ENCODE measurements at places on chromosomes 1 and 21.

- DNase-seq: no peak
These were observed 9.1 kb downstream of the TTC39A start for GRCh38 chr1:51320967-51321923.

DNA sequence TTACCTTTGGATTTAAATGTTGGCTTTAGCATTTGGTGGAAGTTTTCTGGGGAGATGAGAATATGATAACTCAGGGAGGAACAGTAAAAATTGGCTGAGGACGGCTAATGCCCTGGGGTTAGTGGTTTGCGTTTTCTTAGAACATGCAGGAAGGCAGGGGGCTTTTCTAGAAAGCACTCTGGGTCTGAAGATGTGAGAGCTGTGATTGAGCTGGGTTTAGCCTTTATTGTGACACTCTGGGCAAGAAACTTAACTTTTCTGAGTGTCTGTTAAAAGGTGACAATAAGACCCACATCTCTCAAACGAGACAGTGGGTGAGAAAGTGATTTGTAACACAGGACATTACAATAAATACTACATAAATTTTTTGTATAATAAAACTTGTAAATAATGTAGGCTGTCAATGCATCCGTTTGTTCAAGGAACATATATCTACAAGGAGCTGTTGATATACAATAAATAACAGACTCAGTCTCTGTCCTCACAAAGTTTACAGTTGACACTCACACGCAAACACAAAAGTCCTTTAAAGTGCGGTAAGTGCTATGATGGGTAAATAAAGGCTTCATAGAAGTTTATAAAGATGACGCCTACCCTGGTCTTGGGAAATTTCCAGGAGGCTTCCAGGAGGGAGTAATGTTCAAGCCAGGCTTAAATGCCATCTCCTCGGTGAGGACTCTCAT lies 49.5 kb upstream of the MRPS6 start:
- no peak for DNase-seq

- no peak for DNase-seq
These were observed 103.2 kb downstream of the BEND5 start for GRCh38 chr1:48673332-48674105.

DNA sequence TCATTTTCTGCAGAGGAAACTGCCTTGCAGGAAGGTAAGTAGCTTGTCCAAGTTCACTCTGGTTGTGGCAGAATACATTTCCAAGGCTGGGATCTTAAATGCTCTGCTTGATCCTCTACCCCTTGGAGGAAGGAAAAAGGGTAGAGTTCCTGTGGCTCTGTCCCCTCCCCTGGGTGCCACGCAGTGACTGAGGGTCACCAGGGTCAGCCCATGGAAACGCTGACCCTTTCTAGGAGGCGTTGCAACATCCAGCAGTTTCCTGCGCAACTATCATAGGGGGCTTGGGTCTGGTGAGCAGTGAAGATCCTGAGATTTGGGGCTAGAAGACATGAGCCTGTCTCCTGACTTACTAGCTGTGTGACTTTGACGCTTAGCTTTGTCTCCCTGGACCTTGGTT lies 29.4 kb upstream of the EPS8L3 start:
- no peak for DNase-seq

- DNase-seq: no peak
These were observed 47.6 kb downstream of the RPL5 start for GRCh38 chr1:92879316-92879968.

- no peak for DNase-seq
These were observed 56.7 kb upstream of the GUCA2B start for GRCh38 chr1:42096554-42096953.

DNA sequence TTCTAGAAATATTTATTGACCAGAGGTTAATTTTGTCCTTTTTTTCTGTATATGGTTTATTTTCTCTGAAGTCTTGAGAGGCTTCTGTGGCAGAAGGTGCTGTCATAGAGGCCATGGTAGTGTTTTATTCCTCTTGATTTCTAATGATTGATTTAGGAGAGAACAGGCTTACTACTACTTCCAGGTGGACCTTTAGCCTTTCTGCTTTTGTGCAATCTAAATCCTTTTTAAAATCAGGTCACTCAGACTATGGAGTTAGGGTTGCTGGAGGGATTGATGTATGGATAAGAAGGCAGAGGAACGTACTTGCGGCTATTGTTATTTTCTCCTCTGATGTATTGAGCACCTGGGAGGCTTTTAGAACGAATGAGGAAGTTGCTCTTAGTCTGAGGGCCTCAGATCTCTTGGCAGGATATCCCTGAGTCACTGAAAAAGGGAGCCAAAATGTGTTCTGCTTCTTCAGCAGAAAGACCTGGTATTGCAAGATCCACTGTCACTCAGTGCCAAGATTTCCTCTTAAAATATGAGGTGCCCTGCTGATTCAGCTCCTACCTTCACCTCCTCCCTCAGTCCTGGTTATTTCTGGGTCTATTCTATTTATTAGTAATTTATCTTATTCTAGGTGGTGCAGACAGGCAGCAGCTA lies 277.4 kb downstream of the ZNF648 start:
- no peak for DNase-seq

- DNase-seq: no peak
These were observed 74.0 kb downstream of the DMRTA2 start for GRCh38 chr1:50349242-50349565.

DNA sequence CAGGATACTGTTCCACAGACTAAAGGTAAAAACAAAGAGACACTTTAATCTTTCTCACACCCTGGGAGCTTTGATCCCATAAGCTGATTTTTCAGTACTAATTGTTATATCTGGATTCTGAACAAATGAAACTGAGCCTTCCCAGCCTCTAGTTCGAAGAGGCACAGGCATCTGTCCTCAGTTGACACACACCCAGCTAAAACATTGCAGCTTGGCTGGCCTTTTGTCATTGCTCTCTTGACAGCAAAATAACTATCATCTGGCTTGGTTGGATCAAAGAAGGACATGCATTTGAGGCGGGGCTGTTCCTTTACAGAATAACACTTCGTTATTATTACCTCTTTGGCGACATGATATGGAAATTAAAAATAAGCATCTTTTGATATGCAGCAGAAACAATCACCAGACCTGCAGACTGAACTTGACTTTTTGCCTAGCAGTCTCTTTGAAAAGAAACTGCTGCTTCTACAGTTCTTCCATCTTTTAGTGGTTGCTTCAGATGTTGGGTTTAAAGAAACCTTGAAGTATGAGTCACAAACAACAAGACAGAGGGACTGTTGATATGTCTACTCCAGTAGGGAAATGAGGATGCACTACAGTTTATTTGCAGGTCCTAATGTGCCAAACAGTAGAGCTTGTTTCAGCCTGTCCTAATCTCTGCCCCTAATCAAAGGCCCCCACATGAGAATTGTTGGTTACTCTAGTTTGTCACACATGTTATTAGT lies 166.5 kb downstream of the TPR start:
- no peak for DNase-seq

DNA sequence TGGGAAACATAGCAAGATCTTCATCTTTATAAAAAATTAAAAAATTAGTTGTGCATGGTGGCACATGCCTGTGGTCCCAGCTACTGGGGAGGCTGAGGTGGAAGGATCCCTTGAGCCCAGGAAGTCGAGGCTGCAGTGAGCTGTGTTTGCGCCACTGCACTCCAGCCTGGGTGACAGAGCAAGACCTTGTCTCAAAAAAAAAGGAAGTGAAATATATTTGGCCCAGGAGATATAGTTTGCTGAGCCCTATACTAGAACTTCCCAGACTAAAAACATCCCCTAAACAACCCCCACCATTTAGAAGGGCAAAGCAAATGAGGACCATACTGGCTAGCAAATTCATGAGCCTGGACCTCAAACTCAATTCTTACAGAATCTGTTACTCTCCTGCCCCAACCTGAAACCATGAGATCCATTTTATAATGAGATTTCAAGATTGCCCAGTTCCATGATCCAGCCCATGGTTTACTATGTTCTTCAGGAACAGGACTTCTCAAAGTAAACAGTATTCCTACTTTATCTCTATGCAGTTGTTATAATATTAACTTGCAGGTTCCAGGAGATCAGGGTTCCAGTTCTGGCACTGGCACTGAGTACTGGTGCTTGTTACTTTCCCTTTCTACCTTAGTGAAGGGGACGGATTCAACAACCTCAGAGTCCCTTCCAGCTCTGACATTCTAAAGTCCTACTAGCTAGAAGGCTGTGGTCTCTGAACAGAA lies 48.9 kb upstream of the TADA1 start:
- no peak for DNase-seq

DNA sequence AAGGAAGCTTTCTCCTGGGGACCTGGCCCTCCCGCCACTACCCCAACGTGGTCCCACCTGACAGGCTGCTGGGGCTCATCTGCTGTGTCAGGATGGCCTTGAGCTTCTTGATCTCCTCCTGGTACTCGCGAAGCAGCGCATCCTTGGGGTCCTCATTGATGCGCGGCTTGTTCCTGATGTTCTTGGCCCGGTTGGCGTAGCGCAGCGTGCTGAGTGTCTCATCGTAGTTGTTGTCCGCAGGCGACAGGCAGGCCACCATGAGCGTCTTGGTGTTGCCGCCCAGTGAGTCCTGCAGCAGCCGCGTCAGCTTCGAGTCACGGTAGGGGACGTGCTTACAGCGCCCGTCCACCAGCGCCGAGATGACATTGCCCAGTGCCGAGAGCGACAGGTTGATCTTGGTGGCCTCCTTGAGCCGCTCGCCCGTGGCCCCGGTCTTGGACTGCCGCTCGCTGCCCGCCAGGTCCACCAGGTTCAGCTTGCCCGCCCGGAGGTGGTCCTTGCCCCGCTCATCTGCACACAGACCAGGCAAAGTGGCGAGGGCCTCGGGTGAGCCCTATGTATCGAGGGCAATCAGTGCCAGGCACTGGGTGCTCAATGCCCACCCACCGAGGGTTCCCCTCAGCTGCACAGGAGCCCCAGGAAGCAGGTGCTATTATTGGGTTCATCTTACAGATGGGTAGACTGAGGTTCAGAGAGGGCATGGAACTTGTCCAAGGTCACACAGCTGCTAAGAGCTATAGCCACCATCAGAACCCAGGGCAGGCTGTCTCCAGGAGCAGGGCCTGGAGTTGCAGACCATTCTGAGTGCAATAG lies 13.2 kb downstream of the KIF17 start:
- no peak for DNase-seq

DNA sequence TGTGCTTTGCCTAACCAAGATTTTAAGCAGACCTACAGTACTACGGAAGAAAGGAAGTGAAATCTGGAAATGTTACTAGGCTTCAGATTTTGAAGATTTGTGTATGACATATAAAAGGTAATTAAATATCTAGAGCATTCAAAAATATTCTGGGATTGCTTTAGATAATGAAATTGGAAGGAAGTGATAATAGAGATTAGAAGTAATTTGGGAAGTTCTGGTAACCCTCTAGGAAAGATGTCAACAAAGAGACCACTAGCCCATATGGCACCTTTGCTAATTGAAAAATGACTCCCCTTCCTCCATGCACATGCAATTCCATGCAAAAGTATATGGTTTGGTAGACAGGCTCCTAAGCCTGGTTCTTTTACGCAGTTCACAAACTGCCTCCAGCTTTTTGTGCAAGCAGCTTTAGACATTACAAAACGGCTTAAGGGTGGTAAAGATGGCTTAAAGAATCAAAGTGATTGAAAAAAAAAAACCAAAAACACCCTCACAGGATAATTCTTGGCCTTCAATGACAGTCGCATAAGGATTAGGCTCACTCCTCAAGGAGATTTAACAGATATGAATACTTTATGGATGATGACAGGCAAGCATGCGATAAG lies 81.8 kb downstream of the LRRC7 start:
- DNase-seq: no peak

DNA sequence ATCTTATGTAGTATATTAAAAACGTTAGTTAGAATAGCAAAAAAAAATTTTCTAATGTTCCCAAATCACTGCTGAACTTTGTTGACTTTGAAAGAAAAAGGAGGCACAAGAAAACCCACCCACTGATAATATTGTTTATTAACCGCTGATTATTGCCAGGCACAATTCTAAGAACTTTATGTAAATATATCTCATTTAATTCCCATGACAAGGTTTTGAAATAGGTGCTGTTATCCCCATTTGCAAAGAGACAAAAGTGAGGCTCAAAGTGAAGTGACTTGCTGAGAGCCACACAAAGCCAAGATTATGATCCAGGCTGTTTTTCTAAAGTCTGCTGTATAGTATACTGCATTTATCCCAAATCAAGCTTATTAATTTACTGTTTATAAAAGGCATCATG lies 56.4 kb downstream of the SASS6 start:
- DNase-seq: no peak

DNA sequence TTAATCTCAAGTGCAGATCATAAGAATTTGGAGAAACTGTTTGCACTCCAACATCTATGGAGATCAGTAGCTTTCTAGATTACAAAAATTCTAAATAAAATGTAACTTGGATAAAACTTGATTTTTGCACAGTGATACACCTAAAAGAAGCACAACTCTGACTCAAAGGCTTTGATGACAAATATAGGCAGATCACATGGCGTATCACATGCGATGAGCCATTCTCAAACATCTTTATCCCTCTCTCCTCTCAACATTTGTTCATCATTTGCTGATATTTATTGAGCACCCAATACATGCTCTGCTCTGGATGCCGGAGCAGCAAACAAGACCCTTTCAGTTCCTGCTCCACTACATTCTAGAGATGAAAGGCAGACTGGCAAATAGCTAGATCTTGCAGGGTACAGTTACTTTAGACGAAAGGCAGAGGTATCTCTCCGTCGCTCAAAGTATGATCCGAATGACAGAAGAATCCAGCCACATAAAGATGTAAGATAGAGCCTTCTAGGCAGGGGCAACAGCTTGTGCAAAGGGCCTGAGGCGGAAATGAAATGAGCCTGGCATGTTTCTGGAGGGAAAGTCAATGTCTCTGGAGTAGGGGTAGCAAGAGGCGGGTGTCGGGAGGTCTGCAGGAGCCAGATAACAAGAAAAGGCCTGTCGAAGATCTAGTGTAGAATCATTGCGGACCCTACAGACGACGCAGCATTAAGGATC lies 145.8 kb upstream of the ERRFI1 start:
- DNase-seq: no peak

DNA sequence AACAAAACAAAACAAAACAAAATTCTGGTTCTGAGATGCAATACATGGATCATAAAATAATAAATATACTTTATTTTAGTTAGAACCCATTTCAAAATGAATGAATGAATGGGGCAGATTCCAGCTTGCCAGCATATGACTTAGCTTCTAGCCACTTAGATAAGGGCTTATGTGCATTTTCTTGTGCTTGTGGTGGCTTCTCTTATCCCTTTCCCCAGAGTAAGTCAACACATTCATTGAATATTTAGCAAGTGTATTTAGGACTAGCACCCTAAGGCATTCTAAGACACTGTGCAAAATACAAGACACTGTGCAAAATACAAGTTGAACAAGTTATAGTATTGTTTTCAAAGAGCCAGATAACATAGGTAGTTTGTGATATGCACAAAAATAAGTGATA lies 4.7 kb downstream of the ADIPOR1 start:
- DNase-seq: no peak

GRCh38 chr1:182193908-182194550 lies 132.5 kb upstream of the ZNF648 start:
- DNase-seq: no peak

GRCh38 chr21:43034101-43034500 lies 41.5 kb downstream of the CBS start:
- DNase-seq: no peak

- peak; percentile 53 for DNase-seq
These were observed 21.8 kb downstream of the PTPRC start for GRCh38 chr1:198660341-198661261.

Measured in T-helper 2 cell (primary cell).